ENCODE measurements at places on chromosomes 16 and 17. TPM values are rescaled to one million over a fixed set of nuclear protein-coding genes. Genes with fewer than 3 reads are reported as not detected.

Gene KRT36
- not detected for total RNA-seq

Gene SLC38A8
- total RNA-seq, result not detected

DNA sequence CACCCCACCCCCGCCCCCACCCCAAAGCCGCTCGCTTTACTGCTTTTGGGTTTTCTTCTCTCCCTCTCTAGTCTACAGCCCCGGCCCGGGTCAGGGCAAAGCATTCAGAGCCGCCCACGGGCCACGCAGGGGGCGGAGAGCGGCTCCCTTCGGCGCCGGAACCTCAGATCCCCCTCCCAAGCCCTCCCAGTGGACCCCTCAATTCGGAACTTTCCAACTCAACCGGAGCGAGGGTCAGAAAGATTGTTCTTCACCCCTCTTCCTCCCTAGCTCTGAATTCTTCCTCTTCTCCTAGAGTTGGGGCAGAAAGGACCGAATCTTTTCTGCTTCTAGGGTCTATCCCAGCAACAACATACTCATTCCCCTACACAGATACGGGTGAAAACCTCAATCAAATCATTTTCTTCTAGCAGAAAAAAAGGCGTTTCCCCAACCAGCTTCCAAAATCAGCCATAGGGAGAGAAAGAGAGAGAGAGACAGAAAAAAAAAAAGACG, 1.0 kb downstream of the HOXB2 start:
- DNase-seq, result no peak

DNA sequence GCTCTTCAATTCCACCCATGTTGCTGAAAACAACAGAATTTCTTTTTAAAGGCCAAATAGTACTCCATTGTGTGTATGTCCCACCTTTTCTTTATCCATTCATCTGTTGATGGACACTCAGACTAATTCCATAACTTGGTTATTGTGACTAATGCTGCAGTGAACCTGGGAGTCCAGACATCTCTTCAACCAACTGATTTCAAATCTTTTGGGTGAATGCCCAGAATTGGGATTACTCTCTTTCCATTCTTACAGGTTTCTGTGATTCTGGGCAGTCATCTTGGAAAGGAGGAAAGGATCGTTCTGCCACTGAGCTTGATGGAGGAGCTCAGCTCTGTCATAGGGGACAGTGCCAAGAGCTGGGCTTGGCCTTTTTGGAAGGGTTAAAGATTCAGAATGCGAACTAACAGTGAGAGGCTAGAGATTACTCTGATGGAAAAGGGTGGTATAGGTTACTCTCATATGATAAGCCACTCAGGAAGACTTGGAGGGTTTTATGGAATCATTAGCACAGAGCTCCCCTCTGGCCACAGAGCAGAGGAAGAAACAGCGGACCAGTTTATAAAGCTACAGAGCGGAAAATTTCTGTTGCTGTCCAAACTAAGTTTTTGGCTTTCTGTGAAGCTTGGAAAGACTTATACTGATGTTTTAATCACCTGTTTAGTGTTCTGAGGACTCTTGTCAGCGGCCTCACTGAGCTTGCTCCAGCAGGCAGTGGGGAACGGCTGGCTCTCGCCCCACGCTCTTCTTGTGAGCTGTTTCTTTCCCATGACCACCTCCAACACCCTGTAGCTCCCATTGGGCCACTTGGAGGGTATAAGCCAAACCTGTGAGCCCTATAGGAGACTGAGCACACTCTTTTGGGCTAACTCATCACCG, 48.3 kb downstream of the HIC1 start:
- no peak for DNase-seq

DNA sequence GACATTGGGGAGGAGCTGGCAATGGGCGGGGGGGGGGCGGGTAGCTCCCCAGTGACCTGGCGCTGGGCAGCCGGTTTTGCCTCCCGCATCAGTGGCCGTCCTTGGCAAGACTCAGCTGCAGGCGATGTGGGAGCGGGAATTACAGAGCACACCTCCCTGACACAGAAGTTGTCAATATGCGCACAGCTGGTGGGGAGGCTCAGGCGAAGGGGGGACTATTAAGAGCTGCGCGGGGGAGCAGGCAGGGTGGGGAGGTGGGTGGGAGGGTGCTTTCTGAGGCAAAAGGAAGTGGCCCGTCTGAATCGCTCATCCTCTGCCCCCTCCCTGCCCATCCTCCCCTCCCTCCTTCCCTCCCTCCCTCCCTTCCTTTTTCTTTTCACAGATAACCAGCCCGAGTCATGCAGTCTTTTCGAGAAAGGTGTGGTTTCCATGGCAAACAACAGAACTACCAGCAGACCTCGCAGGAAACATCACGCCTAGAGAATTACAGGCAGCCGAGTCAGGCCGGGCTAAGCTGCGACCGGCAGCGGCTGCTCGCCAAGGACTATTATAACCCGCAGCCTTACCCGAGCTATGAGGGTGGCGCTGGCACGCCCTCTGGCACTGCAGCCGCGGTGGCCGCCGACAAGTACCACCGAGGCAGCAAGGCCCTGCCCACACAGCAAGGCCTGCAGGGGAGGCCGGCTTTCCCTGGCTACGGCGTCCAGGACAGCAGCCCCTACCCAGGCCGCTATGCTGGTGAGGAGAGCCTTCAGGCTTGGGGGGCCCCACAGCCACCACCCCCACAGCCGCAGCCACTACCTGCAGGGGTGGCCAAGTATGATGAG, 44.0 kb downstream of the SREBF1 start:
- no peak for DNase-seq

DNA sequence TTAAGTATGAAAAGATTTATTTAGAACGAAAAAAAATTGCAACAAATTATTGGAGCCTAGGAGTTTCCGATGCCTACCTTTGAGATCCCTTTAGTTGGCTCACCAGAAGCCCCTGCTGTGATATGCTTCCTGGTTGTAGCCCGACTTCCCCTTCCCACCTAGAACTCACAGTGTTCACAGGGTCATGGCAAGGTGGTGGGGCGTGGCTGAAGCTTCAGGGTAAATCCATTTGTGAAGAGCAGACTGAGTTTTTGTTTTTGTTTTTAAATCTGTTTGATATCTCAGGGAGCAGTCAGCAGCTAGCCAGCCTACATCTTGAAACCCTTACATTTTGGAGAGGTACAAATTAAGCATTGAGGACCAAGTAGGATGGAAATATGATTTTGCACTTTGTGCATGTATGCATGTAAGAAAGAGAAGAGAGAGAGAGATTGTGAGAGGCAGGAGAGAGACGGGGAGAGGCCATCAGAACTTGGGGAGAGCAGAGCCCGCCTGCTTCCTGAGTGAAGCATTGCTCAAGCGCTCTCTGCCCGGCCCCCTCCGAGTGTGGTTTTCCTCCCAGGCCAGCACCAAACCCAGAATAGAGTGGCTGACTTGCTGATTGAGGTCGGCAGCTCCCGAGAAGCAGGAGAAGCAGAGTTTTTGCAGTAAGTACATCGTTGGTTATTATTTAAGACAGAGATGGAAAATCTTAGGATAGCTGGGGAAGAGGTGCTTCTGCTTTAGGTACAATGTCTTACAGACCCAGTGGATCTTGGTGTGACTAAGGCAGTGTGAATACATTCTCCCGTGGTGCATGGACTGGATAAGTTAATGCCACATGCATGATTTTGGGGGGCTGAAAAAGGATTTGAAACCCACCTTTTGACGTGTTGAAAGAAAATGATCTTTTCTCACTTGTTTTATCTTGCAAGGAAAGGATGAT, 64.2 kb downstream of the SPECC1 start:
- no peak for DNase-seq

GRCh38 chr16:87765473-87765775, 362 bp downstream of the KLHDC4 start:
- DNase-seq, result no peak

- DNase-seq, result no peak
Observed at GRCh38 chr17:47918006-47918405, 22.0 kb downstream of the SP2 start.

DNA sequence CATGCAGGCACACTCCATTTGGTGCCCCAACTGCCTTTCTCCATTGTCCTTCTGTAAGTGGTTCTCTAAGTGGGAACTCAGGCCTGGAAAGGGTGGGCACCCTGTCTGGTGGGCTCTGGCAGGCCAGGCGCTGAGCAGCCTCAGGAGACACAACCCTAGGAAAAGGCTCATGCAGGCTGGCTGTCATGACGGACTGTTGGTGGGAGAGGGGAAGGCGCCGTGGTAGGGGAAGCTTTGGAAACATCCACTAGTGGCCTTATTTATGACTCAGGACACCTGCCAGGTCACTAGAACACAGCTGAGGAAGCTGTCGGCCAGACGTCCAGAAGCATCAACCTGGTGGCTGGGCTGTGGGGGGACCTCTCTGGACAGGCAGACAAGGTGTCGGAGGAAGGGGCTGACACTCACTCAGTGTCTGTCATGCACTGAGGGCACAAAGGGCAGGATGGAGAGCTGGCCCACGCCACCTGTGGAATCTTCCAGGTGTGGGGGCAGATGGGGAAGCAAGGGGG, 216.0 kb downstream of the SEC14L1 start:
- DNase-seq, result peak; percentile 62

GRCh38 chr16:57646388-57647039, 18.1 kb downstream of the ADGRG1 start:
- no peak for DNase-seq

- no peak for DNase-seq
Observed at GRCh38 chr16:72939247-72939646, 108.7 kb downstream of the ZFHX3 start.
